ENCODE measurements at places on chromosomes 2 and 18. TPM values are rescaled to one million over a fixed set of nuclear protein-coding genes. Genes with fewer than 3 reads are reported as not detected.
A peak's percentile ranks its signal among the peaks of the same experiment; 100 is the strongest.

AGXT gene
- not detected for total RNA-seq

LAPTM4A gene
- total RNA-seq: 159 TPM

NGEF gene
- total RNA-seq: not detected

MYOM1 gene
- 1,166 TPM for total RNA-seq

DNA sequence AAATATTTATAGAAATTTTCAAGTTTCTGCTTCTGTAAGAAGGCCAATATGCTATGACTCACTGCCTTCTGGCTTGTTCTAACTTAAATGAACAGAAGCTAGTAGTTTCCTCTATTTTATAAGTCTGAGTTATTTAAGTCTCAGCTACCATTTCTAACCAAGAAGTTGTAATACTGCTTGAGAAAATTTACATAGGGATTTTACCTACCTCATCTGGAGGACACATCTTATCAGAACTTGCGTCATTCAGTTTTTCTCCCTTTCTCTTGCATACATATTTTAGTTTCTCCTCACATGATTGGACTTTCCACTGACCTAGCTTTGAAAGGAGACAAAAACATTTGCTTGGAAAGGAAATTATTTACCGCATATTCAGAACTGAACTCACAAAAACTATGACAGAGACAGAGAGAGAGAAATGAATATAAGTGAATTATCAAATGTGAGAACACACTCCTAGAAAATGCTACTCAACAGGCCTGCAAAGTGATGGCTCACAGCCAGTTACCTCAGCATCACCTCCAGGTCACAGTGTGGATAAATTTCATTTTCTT is 81.1 kb upstream of the CD302 start:
- H3K4me1 ChIP-seq: no peaks in the 10 kb centered on the region
- no peaks in the 10 kb centered on the region for H3K27me3 ChIP-seq
- no peaks in the 10 kb centered on the region for H3K36me3 ChIP-seq

GRCh38 chr2:163417596-163418337 is 318.0 kb downstream of the FIGN start:
- no peak overlapping the region for H3K27ac ChIP-seq
- H3K27me3 ChIP-seq: no peaks in the 10 kb centered on the region
- H3K4me3 ChIP-seq: no peak overlapping the region
- no peaks in the 10 kb centered on the region for H3K4me1 ChIP-seq
- no peak for DNase-seq

GRCh38 chr2:40534528-40534927 is 82.6 kb upstream of the SLC8A1 start:
- H3K4me1 ChIP-seq: peaks cover 7% of the 10 kb centered on the region
- no peak overlapping the region for H3K27ac ChIP-seq
- no peaks in the 10 kb centered on the region for H3K27me3 ChIP-seq
- H3K36me3 ChIP-seq: no peaks in the 10 kb centered on the region
- H3K4me3 ChIP-seq: no peak overlapping the region

DNA sequence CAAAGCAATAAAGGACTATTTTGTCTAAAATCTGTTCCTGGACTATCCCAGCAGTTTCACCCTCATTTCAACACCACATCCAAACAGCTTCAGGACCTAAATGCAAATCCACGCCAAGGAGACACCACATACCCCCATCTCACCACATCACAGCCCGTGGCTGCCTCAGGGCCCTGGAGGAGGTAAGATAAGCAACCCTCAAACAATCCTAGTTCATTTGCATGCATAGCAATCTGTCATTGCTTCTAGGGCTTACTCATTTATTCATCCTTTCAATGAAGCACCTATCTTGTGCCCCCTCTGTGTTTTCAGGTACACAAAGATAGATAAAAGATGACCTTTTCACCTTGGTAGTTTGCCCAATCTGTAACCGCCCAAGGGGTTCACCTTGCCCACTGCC is 86.5 kb downstream of the VSNL1 start:
- H3K4me1 ChIP-seq: no peaks in the 10 kb centered on the region
- no peak for DNase-seq
- no peak overlapping the region for H3K27ac ChIP-seq

DNA sequence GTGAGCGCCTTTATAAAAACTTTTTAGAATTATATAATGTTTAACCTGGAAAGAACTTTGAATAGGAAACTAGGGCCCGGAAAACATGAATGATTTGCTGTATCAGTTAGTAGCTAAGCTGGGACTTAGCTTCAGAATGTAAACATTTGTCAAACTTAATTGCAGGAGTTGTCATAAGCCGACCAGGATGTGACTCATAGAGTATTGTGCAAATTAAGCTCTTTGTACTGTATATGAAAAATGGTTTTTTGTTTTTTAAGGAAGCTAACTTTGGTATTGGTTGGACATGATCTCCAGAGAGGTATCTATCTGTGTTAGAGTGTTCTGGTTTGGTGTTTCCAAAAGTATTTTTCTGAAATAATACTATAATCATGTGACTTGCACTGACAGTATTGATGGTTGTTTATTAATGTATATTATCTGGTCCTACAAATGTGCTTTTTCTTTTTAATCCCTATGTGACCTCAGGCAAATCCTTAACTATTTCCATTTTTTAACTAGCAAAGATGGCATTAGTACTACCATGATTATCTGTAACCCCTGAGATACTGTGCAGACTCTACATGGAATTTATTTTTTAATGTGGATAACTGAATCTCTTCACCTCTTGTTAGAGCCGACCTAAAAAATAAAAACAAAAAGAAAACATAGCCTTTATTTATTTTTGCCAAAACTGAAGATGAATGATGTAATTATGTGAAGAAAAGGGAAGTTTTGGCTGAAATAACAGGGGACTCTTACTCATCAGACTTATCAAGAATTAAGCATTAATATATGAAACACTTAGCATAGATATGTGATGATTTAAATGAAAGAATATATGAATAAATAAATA is 11.7 kb downstream of the YIPF4 start:
- no peaks in the 10 kb centered on the region for H3K27me3 ChIP-seq
- H3K27ac ChIP-seq: no peak overlapping the region
- H3K4me3 ChIP-seq: no peak overlapping the region

- no peak overlapping the region for H3K27ac ChIP-seq
- H3K4me3 ChIP-seq: no peak overlapping the region
- no peak for DNase-seq
- no peaks in the 10 kb centered on the region for H3K4me1 ChIP-seq
- no peaks in the 10 kb centered on the region for H3K27me3 ChIP-seq
- no peaks in the 10 kb centered on the region for H3K36me3 ChIP-seq
Observed at GRCh38 chr2:15177103-15177502, 384.0 kb downstream of the NBAS start.

DNA sequence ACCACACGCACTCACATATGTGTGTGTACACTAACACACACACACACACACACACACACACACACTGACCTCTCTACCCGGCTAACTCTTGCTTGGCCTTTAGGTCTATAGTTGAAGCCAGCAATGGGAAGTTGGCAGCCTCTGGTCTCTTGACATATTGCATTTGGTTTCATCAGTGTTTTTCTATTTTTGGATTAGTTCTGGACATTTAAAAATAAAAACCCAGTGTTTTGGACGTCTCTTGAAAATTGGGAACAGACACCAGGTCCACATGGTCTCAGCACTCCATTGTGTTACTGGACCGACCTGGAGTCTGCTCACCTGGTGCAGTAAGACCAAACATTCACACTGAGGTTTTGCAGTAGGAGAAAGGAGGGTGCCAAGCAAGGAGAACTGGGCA is 50.4 kb upstream of the AFF3 start:
- peaks cover 28% of the 10 kb centered on the region for H3K4me1 ChIP-seq
- no peak for DNase-seq
- no peaks in the 10 kb centered on the region for H3K27me3 ChIP-seq
- no peaks in the 10 kb centered on the region for H3K36me3 ChIP-seq
- H3K27ac ChIP-seq: peak overlapping the region; percentile 44

DNA sequence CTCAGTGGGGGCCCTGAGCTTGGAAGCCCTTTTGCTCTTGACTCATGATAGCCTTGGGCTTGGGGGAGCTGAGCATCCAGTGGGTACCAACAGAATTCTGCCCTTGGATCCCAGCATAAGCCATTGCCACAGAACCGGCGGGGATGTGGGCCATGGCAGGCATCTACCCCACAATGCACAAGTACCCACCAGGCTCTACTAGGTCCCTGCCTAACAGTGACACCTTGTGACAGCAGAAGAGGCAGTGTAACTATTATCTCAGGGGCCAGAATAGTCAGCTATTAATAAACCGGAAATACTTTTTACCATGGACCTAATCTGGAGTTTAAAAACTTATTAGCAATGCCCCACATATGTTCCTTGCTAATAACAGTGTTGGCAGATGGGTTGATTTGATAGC is 397.2 kb downstream of the TMEM182 start:
- no peaks in the 10 kb centered on the region for H3K36me3 ChIP-seq
- H3K4me1 ChIP-seq: no peaks in the 10 kb centered on the region
- H3K27me3 ChIP-seq: no peaks in the 10 kb centered on the region
- H3K27ac ChIP-seq: no peak overlapping the region
- H3K4me3 ChIP-seq: no peak overlapping the region

DNA sequence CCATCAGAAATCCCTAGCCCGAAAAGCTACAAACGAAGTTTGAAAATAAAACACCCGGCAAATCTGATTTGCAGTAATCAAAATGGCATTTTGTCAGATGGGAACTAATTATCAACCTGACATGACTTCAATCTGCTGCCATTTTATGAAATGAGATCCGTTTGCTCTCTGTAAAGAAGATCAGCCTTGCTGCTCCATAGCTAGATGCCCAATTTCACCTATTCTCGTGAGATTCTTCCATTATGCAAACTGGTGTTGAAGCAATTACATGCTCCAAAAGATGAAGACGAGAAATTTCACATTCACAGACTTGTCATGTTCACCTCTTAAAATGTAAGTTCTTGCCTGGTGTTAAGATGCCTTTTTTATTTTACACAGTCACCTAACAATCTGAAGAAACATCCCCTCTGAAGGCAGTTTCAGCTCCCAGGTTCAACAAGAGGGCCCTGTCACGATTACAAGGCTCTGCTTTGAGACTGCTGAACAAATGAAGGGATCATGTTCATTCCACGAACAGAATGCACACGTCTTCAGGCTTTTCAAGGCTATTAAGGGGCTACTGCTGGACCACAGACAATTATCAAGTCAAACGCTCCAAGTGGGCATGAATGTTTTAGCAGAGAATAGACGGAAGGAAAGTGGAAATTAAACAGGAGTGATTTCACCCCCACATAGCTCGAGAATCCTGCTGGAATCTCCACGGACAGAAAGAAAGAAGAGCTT is 172.6 kb upstream of the PID1 start:
- DNase-seq: no peak
- H3K27ac ChIP-seq: peak overlapping the region; percentile 69
- no peaks in the 10 kb centered on the region for H3K27me3 ChIP-seq
- H3K36me3 ChIP-seq: no peaks in the 10 kb centered on the region
- peaks cover 19% of the 10 kb centered on the region for H3K4me1 ChIP-seq
- H3K4me3 ChIP-seq: no peak overlapping the region

DNA sequence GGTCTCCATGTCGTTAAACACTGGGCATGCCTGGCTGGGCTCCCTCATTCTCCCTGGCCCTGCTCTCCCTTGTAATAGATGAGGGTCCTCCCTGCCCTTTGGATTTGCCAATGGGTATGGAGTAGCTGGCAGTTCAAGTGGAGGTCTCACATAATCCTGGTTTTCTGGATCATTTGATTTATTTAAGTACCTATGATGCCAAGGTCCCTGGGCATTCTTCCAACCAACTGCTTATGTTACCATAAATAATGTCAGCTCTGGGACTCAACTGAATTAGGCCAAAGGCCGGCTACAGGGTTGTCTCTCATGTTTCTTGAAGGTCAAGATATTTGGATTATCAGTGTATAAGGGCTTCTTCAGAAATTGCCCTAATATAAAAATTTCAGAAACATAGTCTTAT is 104.9 kb upstream of the LYPD6 start:
- no peaks in the 10 kb centered on the region for H3K4me1 ChIP-seq
- H3K36me3 ChIP-seq: no peaks in the 10 kb centered on the region
- no peak overlapping the region for H3K4me3 ChIP-seq
- no peak for DNase-seq
- H3K27ac ChIP-seq: no peak overlapping the region
- H3K27me3 ChIP-seq: no peaks in the 10 kb centered on the region

DNA sequence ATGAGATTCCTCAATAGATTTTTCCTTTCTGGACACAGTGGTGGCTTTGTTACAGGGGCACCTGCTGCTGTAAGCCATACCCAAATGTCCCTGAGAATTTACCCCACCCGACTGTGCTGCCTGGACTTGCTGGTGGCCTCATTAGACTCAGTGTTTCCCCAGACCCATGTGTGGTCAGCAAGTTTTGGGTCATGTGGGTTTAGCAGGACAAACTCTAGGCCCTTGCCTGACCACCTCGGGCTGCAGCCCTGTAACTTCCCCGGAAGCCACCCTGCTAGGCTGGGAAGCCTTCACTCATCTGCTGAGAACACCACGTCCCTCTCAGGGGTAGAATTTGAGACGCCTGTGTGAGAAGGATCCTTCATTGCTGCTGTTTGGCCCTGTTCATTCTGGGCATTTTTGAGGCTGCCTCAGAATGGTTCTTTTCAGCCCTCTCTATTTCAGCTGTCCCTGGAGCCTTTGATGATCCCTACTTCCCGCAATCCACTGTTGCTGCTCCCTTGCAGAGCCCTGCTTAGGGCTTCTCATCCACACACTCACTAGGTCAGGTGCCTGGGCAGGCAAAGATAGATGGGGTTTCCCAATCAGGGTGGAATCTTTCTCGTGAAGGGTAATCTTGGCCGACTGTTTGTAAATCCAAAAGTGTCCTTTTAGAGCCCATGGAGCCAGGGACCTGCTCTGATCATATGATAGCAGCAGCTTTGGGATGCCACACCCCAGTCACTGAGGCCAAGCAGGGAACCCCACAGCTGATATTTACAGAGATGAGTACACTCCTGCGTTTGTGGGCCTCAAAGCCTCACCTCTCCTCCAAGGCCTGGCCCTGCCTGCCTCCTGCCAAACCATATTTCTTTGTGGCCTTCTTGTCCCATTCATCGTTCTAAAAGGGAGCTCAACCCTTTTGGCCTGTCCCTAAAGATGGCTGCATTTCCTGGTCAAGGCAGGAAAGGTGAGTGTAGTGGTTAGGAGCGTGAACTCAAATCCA is 6.7 kb downstream of the EHD3 start:
- H3K27ac ChIP-seq: peak overlapping the region; percentile 92
- peaks cover 9% of the 10 kb centered on the region for H3K36me3 ChIP-seq
- no peak for DNase-seq
- H3K4me3 ChIP-seq: no peak overlapping the region
- no peaks in the 10 kb centered on the region for H3K27me3 ChIP-seq

- H3K4me1 ChIP-seq: no peaks in the 10 kb centered on the region
- H3K4me3 ChIP-seq: no peak overlapping the region
- H3K36me3 ChIP-seq: peaks cover under 1% of the 10 kb centered on the region
- no peaks in the 10 kb centered on the region for H3K27me3 ChIP-seq
- DNase-seq: no peak
- no peak overlapping the region for H3K27ac ChIP-seq
Observed at GRCh38 chr2:127753374-127753773, 52.1 kb downstream of the SFT2D3 start.

- DNase-seq: peak; percentile 29
- no peak overlapping the region for H3K4me3 ChIP-seq
- no peaks in the 10 kb centered on the region for H3K36me3 ChIP-seq
- no peaks in the 10 kb centered on the region for H3K27me3 ChIP-seq
- H3K4me1 ChIP-seq: no peaks in the 10 kb centered on the region
- H3K27ac ChIP-seq: no peak overlapping the region
Observed at GRCh38 chr2:239751679-239752355, 273.3 kb downstream of the NDUFA10 start.

All from heart left ventricle (tissue), 16 donors.